Lung (tissue), 17 donors: ENCODE measurements at places on chromosomes 2 and 18.

GRCh38 chr2:219459460-219460311 is 25.0 kb downstream of the SPEG start:
- peak; percentile 58 for DNase-seq

- DNase-seq: no peak
Measured at GRCh38 chr18:55657572-55658331, 69.8 kb upstream of the TCF4 start.

DNA sequence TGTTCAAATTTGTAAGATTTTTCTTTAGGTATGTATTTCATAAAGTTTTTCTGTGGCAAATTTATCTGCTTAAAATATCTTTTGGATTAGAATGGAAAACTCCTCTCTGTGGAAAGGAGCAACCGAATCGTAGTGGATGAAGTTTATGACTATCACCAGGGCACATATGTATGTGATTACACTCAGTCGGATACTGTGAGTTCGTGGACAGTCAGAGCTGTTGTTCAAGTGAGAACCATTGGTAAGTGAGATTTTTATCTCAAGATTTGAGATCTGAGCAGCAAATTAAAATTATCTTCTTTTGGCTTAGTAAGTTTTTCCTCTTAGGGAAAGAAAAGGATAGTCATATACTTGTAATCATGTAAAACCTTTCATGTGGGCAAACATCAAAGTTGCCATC is 14.2 kb downstream of the IL18RAP start:
- no peak for DNase-seq

DNA sequence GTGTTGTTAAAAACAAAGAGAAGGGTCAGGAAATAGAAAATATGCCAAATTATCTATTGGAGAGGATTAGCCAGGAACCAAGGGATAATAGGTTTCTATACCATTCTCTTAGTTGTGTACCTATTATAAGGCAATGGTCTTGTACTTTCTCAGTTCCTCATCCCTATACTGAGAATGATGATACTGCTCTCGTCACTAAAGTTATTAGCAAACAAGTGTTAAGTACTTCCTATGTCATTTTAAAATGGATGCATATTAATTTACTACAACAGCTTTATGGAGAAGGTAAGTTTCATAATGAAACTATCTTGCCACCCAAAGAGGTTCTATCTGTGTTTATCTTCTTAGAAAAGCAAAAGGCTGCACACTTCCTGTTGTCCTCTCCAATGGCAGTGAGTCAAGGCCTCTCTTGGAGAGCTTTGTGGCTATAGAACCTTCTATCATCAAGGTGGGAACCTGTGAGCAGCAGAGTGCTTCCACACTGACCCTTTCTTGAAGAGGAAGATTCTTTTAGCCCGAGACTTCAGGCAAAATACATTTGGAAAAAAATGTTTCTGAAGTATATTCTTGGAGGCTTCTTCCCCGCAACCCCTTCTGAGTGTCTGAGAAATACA is 460.7 kb upstream of the FANCL start:
- no peak for DNase-seq

- peak; percentile 22 for DNase-seq
Measured at GRCh38 chr2:118973542-118973951, 31.6 kb downstream of the MARCO start.

DNA sequence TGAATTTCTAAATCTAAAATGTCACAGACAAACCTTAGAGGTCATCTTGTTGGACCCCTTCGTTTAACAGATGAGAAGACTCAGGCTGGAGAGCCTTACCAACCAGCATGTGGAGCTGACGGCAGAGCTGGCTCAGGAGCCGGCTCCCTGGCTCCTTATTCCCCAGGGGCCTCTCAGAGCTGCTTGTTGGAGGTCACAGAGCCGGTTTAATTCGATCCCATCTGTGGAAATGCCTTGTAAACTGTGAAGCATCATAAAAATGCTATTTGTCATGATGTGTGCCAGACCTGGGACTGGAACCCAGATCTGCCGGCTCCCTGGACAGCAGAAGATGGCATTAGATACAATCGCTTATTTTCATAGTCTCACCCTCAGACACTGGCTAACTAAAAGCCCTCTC is 8.2 kb upstream of the CIB4 start:
- peak; percentile 58 for DNase-seq

- no peak for DNase-seq
Measured at GRCh38 chr2:188474316-188474715, 182.6 kb downstream of the GULP1 start.

- no peak for DNase-seq
Measured at GRCh38 chr18:36432880-36433555, 135.5 kb downstream of the FHOD3 start.

DNA sequence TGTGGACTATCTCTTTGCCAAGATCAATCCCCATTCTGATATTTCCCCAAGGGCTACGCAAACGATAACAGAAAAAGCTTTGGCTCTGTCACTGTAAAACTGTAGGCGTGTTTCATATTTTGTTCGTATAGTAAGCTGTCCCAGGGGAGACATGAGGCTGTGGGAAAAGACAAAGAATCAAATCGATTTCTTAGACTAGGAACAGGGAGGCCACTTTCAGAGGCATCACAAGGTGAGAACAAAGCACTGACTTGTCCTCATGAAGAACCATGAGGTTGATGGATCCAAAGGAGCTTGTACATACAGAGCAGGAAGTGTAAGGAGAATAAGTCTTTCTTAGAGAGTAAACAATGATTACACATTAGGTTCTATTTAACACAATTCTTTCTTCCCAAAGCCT is 255.7 kb downstream of the HNMT start:
- DNase-seq: no peak

- peak; percentile 79 for DNase-seq
Measured at GRCh38 chr2:228048838-228049490, 132.5 kb downstream of the SPHKAP start.

- DNase-seq: no peak
Measured at GRCh38 chr2:234879671-234880455, 72.0 kb upstream of the SH3BP4 start.

- DNase-seq: peak; percentile 18
Measured at GRCh38 chr2:18247282-18248110, 313.0 kb downstream of the RDH14 start.

GRCh38 chr2:128439031-128439790 is 120.5 kb upstream of the HS6ST1 start:
- no peak for DNase-seq

DNA sequence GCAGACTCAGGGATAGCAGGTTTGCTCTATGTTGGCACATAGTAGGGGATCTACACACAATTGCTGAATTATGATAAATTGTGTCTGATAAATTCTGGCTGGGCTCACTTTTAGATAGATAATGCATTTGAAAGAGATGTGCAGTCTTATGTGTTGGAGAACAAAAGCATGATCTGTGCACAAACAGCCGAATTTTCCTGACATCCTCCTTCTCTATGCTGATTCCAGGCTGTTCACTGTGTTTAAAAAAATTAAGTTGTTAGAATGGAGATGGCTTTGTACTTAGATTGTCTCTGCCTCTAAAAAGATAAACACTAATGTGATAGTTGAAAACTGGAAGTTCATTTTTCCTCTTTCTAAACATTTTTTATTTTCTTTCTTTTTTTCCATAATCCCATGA is 2.1 kb downstream of the CERS6 start:
- no peak for DNase-seq

DNA sequence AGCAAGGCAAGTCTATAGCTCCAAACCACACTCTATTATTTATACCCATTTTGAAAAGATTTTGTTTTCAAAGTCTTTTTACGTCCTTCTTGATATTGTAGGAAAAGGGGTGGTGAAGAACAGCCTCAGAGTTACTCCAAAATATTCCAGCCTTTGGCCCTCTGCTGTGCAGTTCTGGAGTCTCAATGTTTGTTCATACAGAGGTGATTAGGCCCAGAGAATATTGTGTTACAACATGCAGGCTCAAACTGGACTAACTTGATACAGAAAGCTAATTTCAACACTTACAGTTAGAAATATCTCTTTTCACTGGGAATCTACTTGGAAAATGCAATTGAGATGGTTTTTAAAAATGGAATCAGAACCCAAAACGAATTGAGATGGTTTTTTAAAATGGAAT is 40.4 kb upstream of the SLC25A52 start:
- DNase-seq: no peak

GRCh38 chr2:47274054-47274782 is 119.1 kb upstream of the STPG4 start:
- DNase-seq: no peak

GRCh38 chr2:149487189-149487588 is 100.4 kb downstream of the MMADHC start:
- DNase-seq: no peak

DNA sequence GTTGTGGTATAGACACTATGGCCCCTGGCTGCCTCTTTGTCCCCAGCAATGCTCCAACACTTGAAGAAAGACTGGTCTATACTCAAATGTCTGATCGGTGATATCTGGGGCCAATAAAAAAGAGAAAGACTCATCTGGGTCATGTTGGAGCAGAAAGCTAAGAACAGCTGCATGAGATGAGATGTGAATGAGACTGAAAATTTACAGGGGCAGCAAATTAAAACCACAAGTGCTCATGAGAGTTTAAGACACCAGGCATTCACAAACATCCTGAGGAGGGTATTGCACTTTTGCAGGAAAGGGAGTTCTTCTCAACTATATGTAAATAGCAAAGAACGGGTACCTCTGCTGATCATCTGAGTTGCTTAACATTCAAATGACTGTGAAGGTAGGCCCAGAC is 36.3 kb downstream of the MAIP1 start:
- DNase-seq: no peak

DNA sequence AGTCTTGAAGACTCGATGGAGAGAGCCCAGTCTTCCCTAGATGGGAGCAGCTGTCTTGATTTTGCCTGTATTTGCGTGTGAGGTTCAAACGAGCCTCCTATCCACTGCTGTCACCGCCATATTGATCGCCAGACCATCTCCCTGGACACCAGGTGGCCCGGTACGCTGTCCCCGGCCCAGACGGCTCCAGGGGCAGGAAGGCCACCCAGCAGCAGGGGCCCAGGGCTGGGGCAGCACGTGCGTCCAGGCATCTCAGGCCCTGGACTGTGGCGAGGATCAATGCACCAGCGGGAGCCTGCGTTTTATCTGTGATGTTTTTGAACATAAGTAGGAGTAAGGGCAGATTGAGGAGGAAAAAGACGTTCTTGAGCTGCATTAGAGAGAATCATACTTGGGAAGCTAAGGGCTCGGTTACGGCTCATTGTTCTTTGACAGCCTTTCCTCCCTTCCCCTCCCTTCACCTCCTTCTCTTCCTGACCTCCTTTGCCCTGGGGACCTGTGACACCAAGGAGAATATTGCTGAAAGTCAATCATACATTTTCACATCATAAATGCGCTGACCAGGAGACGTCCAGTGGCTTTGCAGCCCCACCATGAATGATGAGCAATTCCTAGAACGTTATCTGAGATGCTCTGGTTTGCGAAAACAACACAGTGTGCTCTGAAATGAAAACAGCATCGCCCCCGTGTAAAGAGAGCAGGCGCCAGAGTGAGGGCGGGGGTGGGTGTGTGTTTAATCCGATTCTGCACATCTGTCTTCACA is 711.2 kb upstream of the SALL3 start:
- DNase-seq: no peak

GRCh38 chr2:74292751-74293150 is 50.5 kb downstream of the SLC4A5 start:
- no peak for DNase-seq

GRCh38 chr2:146764301-146764700 is 1080.5 kb upstream of the ACVR2A start:
- DNase-seq: no peak

DNA sequence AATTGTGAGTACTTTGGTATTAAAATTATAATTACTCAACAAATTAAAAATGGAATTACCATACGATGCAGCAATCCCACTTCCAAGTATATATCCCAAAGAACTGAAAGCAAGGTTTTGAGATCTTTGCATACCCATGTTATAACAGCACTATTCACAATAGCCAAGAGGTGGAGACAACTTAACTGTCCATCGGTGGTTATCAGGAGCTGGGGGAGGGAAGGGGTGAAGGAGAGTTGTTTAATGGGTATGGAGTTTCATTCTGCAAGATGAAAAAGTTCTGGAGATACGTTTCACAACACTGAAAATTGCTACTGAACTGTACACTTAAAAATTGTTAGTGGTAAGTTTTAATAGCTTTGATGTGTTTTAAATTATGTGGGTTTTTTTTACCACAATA is 25.7 kb downstream of the RAB10 start:
- DNase-seq: no peak

- DNase-seq: no peak
Measured at GRCh38 chr2:69798290-69798908, 31.1 kb upstream of the GMCL1 start.

DNA sequence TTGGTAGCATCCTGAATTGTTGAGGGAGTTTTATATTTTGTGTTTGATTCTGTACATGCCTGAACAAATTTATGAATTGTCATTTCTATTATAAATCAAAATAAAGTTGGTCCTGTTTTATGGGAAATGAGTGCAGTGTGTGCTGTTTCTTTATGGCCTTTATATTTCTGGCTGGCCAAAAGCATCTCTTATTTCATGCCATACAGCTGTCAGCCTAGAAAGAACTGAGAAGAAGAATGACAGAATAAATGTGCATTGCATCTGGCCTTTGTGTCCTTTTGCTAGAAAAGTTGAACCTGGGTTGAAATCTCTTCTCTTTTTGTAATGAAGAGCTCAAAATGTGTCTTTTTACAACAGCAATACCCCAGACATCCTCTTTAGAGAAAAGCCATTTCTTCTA is 474.7 kb upstream of the LRATD1 start:
- no peak for DNase-seq

GRCh38 chr18:33647365-33647764 is 69.3 kb downstream of the ASXL3 start:
- DNase-seq: no peak

- no peak for DNase-seq
Measured at GRCh38 chr2:193011870-193012269, 817.1 kb upstream of the TMEFF2 start.

- DNase-seq: peak; percentile 85
Measured at GRCh38 chr2:192148620-192149321, 46.0 kb downstream of the TMEFF2 start.

GRCh38 chr2:30348825-30349224 is 98.2 kb upstream of the LCLAT1 start:
- no peak for DNase-seq

GRCh38 chr18:59813942-59814341 is 85.9 kb upstream of the PMAIP1 start:
- no peak for DNase-seq

GRCh38 chr2:167832868-167833287 is 414.5 kb downstream of the STK39 start:
- no peak for DNase-seq

- no peak for DNase-seq
Measured at GRCh38 chr2:70832386-70832785, 3.2 kb downstream of the CD207 start.

- no peak for DNase-seq
Measured at GRCh38 chr2:224922142-224922727, 120.0 kb downstream of the DOCK10 start.

GRCh38 chr18:9575558-9575957 is 38.8 kb downstream of the PPP4R1 start:
- DNase-seq: peak; percentile 99

GRCh38 chr2:155151945-155152344 is 453.4 kb downstream of the KCNJ3 start:
- no peak for DNase-seq

GRCh38 chr2:39685126-39685525 is 19.4 kb downstream of the TMEM178A start:
- no peak for DNase-seq
